ENCODE measurements at places on chromosomes 5 and 9. TPM values are rescaled to one million over a fixed set of nuclear protein-coding genes. Genes with fewer than 3 reads are reported as not detected.

FOXB2 gene
- total RNA-seq = not detected

CRB2 gene
- 0.17 TPM for total RNA-seq

GDA gene
- total RNA-seq = not detected

PCDHGA9 gene
- 3.2 TPM for total RNA-seq

DDX46 gene
- 52.7 TPM for total RNA-seq
